ENCODE measurements at places on chromosomes 5 and 9.

DNA sequence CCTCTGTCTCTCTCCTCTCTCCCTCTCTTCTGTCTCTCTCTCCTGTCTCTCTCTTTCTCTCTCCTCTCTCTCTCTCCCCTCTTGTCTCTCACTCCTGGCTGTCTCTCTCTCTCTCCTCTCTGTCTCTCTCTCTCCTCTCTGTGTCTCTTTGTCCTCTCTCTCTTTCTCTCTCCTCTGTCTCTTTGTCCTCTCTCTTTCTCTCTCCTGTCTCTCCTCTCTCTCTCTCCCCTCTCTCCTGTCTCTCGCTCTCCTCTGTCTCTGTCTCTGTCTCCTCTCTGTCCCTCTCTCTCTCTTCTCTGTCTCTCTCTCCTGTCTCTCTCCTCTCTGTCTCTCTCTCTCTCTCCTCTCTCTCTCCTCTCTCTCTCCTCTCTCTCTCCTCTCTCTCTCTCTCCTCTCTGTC lies 25.0 kb downstream of the STK32A start:
- no peak for DNase-seq

DNA sequence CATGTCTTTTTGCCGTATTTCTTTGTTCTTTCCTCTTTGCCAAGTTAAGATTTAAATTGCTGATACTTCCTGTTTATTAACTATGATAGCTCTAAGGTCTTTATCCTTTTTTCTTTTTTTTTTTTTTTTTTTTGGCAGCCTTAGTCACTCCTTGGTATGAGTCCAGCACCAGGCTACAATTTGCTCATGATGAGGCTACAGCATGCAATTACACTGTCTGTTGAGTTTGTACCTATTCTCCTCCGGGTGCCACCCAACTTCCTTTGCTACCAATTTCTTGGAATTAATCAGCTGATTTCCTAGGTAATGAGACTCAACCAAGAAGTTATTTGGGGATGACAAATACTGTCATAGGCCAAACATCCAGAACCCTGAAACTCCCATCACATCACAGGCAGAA lies 25.5 kb downstream of the ACTL7B start:
- DNase-seq = no peak

- no peak for DNase-seq
Observed at GRCh38 chr9:98357921-98358535, 102.6 kb upstream of the TBC1D2 start.

DNA sequence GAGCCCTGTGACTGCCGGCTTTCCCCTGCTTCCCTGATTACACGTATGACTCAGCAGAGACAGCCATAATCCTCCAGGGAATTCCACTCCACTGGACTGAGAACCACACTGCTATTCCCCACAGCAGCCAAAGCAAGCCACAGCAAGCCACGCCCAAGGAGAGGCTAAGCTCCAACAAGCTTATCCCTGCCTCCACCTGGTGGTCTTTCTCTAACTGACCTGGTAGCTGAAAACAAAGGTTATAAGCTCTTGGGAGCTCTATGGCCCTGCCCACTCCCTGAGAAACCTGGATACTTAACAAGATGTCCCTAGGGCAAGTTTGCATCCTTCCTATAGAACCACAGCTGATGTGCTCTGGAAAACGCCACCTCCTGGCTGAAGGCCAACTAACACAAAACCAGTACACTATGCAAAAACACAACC lies 613.7 kb upstream of the CDH18 start:
- DNase-seq = no peak

DNA sequence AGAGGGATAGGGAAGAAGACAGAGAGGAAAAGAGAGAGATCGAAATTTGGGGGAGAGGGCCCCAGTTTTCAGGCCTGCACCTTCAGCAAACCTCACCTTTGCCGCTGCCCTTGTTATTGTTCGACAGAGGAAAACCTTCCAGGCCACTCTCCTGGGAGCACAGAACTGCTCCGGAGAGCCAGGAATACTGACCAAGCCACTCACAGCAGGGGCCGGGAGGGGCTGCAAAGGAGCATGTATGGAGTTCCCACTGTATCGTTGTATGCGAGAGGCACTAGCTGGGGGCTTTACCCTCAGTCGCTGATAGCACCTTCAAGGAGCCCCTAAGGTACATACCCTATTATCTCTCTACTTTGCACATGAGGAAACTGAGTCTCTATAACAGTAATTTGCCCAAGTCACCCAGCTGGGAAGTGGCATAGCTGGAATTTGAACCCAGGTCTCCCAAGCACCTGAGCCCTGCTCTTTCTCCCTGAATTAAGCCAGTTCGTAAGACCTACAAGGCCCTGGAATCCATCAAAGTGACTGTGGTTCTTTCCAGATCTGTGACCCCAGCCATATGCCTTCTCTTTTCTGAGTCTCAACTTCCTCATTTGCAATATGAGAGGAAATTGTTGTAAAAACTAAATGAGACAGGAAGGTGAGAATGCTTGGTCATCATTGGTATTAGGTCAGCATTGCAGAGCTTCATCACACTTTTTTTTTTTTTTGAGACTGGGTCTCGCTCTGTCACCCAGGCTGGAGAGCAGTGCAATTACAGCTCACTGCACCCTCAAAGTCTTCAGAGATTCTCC lies 21.0 kb upstream of the FOXE1 start:
- no peak for DNase-seq

GRCh38 chr9:89505911-89506310 lies 8.0 kb upstream of the SEMA4D start:
- no peak for DNase-seq

GRCh38 chr9:14770592-14770991 lies 48.1 kb upstream of the CER1 start:
- no peak for DNase-seq

DNA sequence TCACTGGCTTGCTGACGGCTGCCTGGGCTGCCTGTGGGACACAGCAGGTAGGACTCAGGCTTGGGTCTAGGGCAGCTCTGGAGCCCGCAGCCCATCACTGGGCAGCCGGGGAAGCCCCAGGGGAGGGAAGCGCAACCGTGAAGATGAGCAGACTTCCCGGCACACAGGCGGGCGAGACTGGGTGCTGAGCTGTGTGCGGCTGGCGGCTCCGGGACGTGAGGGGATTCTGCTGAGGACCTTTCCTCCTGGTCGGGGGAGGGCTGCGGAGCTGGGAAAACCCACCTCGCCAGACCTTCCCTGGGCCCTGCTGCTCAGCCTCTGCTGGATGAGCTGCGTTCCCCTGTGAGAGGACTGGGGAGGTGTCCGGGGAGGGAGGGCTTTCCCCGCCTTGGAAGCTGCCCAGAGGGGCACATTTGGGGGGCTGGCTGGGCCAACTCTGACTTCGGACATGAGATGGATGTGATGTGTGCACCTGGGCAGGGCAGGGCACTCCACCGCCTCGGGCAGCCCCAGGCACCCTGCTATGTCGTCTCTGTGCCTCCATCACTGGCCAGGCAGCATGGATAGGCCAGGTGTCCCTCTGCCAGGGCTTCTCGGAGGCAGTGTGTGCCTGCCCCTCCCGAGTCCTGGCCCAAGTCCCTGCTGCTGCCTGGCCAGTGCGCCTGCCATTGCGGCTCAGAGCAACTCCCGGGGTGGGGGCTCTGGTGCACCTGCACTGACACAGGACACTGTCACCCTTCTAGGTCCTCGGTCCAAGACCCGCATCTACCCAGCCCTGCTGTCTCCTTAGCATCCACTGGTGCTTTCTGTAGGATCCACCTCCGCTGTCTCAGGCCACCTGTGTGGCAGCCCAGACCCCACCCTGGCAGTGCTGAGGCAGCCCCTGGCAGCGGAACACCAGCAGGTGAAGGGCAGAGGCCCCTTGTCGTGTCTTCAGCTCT lies 66.4 kb downstream of the COL5A1 start:
- no peak for DNase-seq

GRCh38 chr5:14944350-14944739 lies 72.8 kb upstream of the ANKH start:
- DNase-seq = no peak

- no peak for DNase-seq
Observed at GRCh38 chr5:147670815-147671214, 111.7 kb downstream of the JAKMIP2 start.

GRCh38 chr9:21395778-21396717 lies 10.8 kb upstream of the IFNA2 start:
- no peak for DNase-seq

All from GOT3 (cell line).